NCI-H524 (cell line): ENCODE measurements at places on chromosomes 3 and 15.

- DNase-seq = no peak
Observed at GRCh38 chr3:46477756-46478155, 13.1 kb upstream of the LTF start.

DNA sequence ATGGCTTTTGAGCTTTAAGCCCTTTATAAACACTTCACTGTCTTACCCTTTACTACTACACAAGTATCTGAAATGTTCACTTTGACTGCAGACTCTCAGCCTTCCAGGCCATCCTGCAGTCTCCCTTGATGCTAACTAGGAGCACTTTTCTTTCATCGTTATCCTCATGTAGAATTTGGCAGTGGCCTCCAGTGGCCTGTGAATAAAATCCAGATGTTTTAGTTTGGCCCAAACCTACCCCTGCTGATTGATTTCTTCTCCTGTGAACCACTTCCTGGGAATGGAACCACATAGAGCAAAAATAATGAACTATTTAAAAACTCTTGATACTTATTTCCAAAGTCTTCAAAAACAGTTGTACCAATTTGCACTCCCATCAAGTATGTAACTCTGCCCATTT is 271.9 kb downstream of the FEZF2 start:
- no peak for DNase-seq

- DNase-seq = no peak
Observed at GRCh38 chr15:47363653-47364052, 353.7 kb upstream of the SEMA6D start.

GRCh38 chr3:150091626-150092025 is 120.9 kb upstream of the PFN2 start:
- peak; percentile 81 for DNase-seq

GRCh38 chr15:84914909-84915605 is 30.6 kb downstream of the SLC28A1 start:
- DNase-seq = no peak
